ENCODE measurements at places on chromosomes 13 and 19. TPM values are rescaled to one million over a fixed set of nuclear protein-coding genes. Genes with fewer than 3 reads are reported as not detected.

PTH2 gene
- total RNA-seq, result 6.2 TPM

ZNF382 gene
- total RNA-seq, result 57.8 TPM

MYPOP gene
- total RNA-seq, result 6.8 TPM

INSR gene
- 27.8 TPM for total RNA-seq

CNFN gene
- 0.95 TPM for total RNA-seq

NR2F6 gene
- total RNA-seq, result 173 TPM

DNASE2 gene
- total RNA-seq, result 25.8 TPM

LRP3 gene
- 51.5 TPM for total RNA-seq

ARHGAP45 gene
- 133 TPM for total RNA-seq

DNA sequence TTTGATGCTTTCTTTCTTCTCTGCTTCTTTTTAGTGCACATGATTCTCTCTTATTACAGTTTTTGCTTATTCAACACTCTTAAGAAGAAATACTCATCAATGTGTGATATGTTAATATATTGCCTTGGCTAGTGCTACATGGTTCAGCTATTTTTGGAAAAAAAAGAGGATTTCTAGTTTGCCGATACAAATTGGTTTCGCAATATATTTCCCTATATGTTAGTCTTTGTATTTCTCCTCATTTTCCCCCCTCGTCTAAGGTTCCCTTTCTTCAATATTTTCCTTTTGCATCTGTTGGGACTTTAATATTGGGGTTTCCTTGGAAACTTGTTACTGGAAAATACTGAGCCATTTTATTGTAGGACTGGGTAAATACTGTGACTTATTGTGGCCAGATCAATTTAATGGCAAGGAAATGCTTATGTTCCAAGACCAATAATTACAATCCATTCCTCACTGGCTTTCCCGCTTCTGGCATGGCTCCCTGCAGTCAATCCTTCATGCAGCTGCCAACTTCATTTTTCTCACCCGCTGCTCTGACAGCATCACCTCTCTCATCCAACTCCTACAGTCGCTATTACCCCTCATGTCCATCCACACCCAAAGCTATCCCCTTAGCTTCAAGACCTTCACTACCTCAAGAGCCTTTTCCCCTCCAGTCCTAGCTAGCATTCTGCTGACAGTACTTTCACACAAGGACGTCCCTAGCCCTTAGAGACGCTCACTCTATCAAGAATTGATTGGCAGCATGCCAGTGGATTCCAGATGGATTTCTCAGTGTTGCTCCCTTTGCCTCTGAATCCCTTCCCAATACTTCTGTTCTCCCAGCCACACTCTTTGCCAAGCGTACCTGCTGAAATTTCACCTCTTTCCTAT is 280.1 kb upstream of the TMTC4 start:
- DNase-seq, result peak; percentile 61

DNA sequence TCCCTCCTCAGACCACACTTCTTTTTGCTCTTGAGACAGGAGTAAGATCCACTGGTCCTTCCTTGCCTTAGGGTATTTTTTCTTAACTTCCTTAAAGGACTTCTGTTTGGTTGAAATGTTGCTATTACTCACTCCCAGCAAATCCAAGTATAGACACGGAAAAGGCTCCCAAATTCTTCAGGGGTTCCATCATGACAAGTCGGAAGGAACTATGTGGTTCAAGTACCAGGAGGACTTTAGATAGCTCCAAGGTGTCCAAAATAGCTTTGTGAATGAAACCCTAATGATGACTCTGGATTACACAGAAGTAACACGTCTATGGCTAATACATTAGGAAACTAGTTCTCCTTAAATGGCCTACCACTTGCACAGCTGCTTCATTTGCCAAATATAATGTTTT is 238.7 kb downstream of the KCTD12 start:
- no peak for DNase-seq

- no peak for DNase-seq
Observed at GRCh38 chr19:35049456-35049855, 7.9 kb downstream of the HPN start.

DNA sequence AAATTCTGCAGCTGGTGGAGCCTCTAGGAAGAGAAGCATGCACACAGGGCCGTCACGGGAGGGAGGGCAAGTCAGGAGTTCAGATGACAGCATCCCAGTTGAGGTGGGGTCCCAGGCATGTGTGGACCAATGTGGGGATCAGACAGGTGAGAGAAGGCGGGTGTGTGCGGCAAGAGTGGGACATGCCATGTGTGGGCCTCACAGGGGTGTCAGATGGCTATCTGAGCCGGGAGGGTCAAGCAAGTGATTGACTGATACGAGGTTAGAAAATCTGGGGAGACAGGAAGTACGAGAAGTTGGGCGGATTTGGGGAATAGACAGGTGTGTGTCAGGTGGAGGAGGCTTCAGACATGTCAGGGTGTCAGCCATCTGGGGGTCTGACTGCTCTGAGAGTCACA is 8.9 kb downstream of the RASGRP4 start:
- no peak for DNase-seq

DNA sequence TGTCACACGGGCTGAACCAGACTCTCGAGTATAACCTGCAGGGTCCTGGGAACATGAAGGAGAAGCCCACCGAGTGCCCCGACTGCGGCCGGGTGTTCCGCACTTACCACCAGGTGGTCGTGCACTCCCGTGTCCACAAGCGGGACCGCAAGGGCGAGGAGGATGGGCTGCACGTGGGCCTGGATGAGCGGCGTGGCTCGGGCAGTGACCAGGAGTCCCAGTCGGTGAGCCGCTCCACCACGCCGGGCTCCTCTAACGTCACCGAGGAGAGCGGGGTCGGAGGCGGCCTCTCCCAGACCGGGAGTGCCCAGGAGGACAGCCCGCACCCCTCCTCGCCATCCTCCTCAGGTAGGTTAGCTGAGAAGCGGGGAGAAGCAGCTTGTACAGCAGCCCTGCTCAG is 73.2 kb downstream of the ZNF536 start:
- no peak for DNase-seq

- DNase-seq, result no peak
Observed at GRCh38 chr19:17950310-17951156, 16.4 kb upstream of the KCNN1 start.

DNA sequence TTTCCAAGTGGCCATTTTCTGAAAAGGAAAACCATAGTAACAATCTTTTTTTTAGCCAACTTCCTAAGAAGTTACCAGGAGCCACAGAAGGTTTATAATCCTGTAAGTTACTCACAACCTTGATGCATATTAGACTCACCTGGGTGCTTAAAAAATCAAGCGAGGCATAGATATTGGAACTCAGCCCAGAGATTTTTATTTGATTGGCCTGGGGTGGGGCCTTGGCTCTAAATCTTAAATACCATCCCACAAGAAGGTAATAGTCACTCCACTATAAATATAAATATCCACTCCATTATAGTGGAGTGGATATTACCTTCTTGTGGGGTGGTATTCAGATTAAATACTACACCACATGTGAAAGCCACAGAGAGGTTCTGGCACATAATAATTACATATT is 429.6 kb downstream of the RFC3 start:
- DNase-seq, result no peak

DNA sequence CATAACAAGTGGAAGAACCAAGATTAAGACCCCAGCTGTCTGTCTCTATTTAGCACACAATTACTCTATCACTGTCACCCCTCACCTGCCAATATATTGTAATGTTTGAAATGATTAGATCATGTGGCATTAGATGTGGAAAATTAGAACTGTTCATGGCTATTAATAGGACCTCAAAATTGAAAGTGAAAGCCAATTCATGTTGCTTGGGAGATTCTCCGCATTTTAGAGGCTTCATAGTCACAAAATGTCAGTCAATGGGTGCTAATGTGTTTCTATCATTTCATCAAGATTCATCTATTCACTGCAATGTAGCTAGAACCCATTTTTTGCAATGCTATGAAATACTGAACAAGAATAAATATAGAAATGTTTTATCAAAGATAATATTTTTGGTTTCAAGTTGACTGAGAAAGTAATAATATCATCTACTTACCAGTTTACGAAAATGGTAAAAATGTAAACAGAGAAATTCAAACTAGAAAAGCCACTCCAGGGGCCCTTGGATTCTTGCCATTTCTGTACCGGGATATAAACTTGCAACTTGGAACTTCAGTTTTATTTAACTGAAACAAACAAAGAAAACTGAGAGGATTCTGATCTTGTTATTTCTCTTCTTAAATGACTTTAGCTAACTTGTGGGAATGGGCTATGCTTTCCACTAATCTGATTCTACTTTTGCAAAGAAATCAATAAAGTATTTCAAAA is 388.6 kb downstream of the DCT start:
- no peak for DNase-seq

DNA sequence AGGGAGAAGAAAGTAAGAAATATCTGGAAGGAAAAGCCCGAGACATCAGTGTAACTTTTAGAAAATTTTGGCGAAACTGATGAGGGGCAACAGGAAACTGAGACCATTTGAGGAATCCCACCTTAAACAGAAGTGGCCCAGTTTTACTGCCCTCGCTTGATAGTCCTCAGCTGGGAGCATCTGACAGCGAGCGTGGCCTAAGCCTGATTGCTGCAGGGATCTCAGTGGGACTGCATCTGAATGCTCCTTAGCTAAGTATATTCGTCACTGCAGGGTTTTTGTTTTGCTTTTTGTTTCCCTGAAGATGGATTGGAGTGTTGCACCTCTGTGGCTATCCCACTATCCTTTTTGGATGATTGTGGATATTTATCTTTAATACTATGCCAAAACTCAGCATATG is 262.7 kb upstream of the KLHL1 start:
- DNase-seq, result no peak

DNA sequence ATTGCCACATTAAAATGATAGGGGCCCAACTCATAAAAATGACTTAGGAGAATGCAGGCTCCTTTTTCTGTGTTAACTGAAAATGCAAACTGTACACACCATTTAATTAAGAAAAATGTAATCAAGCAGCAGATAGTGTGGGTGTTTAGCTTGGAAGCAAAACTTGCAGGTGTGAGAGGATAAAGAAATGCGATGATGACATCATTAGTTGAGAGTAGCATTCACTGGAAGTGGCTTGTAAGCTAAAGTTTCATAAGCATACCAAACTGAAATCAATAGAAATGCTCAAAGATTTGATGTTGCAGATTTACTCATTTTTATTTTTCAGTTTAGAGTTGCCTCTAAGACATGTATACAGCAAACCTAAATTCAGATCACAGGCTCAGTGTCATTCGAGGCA is 86.6 kb downstream of the PRR20E start:
- DNase-seq, result no peak

DNA sequence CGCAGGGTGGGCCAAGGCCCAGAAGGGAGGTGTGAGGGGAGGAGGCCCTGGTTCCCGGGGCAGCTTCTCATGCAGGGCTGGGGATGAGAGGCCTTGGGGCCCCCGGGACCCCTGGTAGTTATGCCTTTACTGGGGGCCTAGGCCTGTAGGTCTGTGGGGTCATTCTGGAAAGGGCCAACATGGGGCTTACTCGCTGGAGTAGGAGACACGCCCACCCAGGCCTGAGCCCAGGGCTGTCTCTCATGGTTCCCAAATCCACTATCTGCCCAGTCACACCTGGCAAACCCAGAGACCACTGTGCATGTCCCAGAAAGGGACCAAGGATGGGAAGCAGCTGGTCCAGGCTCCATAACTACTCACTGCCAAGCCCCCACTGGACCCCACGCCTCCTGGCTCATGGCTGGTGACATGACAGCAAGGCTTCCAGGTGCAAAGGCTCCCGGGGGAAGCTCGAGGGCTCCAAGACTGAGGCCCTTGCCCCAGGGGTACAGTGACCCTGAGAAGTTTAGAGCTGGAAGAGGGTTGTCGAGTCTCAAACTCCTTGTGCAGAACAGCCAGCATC is 64.2 kb upstream of the ATP12A start:
- no peak for DNase-seq

- DNase-seq, result no peak
Observed at GRCh38 chr19:56441206-56441792, 35.8 kb downstream of the ZNF667 start.

GRCh38 chr13:24271601-24272451 is 37.6 kb upstream of the C1QTNF9 start:
- no peak for DNase-seq

Data from cardiac muscle cell (in vitro differentiated cells and primary cell).